Purkinje cell (primary cell): ENCODE measurements at places on chromosomes 12 and 14. TPM values are rescaled to one million over a fixed set of nuclear protein-coding genes. Genes with fewer than 3 reads are reported as not detected.

OTOGL gene
- 0.07 TPM in 1 of 2 replicates, not detected in the other for polyA plus RNA-seq

C12orf76 gene
- polyA plus RNA-seq: 170 and 199 TPM in 2 replicates

CMA1 gene
- polyA plus RNA-seq: not detected in 2 replicates

FOXG1 gene
- polyA plus RNA-seq: 6.2 TPM in 1 of 2 replicates, not detected in the other

VPS37B gene
- 0.97 and 1.0 TPM in 2 replicates for polyA plus RNA-seq

TAS2R14 gene
- 10.0 and 17.3 TPM in 2 replicates for polyA plus RNA-seq

BCL2L14 gene
- polyA plus RNA-seq: 0.30 TPM in 1 of 2 replicates, not detected in the other

AKAP6 gene
- polyA plus RNA-seq: 142 and 178 TPM in 2 replicates

BBS10 gene
- polyA plus RNA-seq: 15.0 and 20.2 TPM in 2 replicates

AJUBA gene
- polyA plus RNA-seq: 4.1 and 8.8 TPM in 2 replicates

WDHD1 gene
- 3.3 and 3.8 TPM in 2 replicates for polyA plus RNA-seq

MIP gene
- polyA plus RNA-seq: 0.51 TPM in 1 of 2 replicates, not detected in the other

CCDC60 gene
- polyA plus RNA-seq: not detected in 2 replicates

SLC2A3 gene
- polyA plus RNA-seq: 117 and 151 TPM in 2 replicates

TMEM63C gene
- 0.29 and 0.54 TPM in 2 replicates for polyA plus RNA-seq

KRT6A gene
- not detected in 2 replicates for polyA plus RNA-seq

CDCA3 gene
- polyA plus RNA-seq: 0.21 and 0.51 TPM in 2 replicates

KCNA1 gene
- 2.3 and 35.2 TPM in 2 replicates for polyA plus RNA-seq

MYO1A gene
- not detected in 2 replicates for polyA plus RNA-seq

PRB2 gene
- not detected in 2 replicates for polyA plus RNA-seq

LMNTD1 gene
- not detected in 2 replicates for polyA plus RNA-seq

RTL1 gene
- polyA plus RNA-seq: not detected in 2 replicates

TAS2R20 gene
- polyA plus RNA-seq: 0.87 TPM in 1 of 2 replicates, not detected in the other

VRTN gene
- not detected in 2 replicates for polyA plus RNA-seq

ARF6 gene
- 40.9 and 41.1 TPM in 2 replicates for polyA plus RNA-seq

NUP107 gene
- 7.4 and 10.0 TPM in 2 replicates for polyA plus RNA-seq

TSPAN8 gene
- polyA plus RNA-seq: 0.90 and 6.8 TPM in 2 replicates

PDE3A gene
- 2.7 and 4.2 TPM in 2 replicates for polyA plus RNA-seq

ACTN1 gene
- 3.0 and 22.7 TPM in 2 replicates for polyA plus RNA-seq

TAS2R10 gene
- 3.4 and 4.6 TPM in 2 replicates for polyA plus RNA-seq
